ENCODE measurements at places on chromosomes 6 and 20.

GRCh38 chr20:18477218-18477617, 10.0 kb downstream of the POLR3F start:
- no peak for DNase-seq

DNA sequence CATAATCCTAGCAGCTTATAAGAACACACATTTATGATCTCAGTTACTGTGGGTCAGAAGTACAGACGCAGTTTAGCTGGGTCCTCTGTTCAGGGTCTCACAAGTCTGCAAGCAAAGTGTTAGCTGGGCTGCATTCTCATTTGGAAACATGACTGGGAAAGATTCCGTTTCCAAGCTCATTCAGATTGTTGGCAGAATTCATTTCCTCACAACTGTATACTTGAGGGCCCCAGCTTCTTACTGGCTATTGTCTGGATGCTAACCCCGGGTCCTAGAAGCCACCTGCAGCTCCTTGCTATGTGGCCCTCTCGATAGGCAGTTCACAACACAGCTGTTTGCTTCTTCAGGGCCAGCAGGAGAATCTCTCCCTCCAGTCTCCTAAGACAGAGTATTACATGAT, 13.1 kb downstream of the TCP11 start:
- no peak for DNase-seq

GRCh38 chr20:53672484-53673129, 79.0 kb upstream of the ZNF217 start:
- DNase-seq = no peak

GRCh38 chr6:89489078-89489477, 56.1 kb downstream of the ANKRD6 start:
- DNase-seq = no peak

- DNase-seq = no peak
These were observed 586 bp upstream of the LST1 start for GRCh38 chr6:31585491-31585890.

Measured in SHP77 treated with DMSO at 0.1 percent for 48 hours (cell line).